ENCODE measurements at places on chromosomes 7 and 10.

- no peak for DNase-seq
These were observed 25.0 kb downstream of the ADARB2 start for GRCh38 chr10:1712314-1712713.

GRCh38 chr7:71846160-71846559 is 566.0 kb downstream of the CALN1 start:
- no peak for DNase-seq

GRCh38 chr10:117413928-117414618 is 38.8 kb upstream of the PDZD8 start:
- DNase-seq, result no peak

- DNase-seq, result no peak
These were observed 4.5 kb upstream of the TFPI2 start for GRCh38 chr7:93894966-93895640.

DNA sequence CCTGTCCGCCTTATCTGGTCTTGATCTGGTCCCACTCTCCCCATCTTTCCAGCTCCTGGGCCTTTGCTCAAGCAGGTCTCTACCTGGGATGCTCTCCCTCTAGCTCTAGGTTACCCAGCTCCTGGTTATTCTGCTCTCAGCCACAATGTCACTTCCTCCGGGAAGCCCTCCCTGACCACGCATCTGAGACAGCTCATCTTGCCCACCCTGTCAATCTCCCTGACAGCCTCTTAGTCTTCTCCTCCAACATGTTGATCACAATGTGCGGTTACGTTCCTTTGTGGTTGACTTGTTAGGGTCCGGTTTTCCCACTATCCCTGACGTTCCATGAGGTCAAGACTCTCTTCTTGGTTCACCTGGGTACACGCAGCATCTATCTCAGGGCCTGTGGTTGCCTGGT is 55.6 kb downstream of the GOLGA7B start:
- no peak for DNase-seq

DNA sequence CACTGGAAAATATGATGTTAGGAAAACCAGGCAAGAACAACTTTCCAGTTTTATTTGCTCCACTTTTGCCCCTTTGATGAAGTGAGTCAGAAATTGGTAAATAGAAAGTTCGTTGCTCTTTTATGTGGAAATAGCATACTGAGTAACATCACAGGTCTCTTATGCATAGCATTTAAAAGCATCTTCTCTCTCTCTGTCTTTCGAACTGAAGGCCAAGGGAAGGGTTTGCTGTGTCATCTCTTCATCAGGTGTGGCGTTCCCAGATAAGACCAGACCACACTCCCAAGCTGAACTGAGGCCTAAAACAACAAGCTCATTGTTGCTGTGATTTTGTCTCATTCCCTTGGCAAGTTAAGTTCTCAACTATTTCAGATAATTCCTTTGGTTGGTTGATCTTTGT is 131.8 kb upstream of the GRB10 start:
- DNase-seq, result no peak

All from fibroblast of the conjunctiva (primary cell).